GM12865 (cell line): ENCODE measurements at places on chromosomes 13 and 19.
A peak's percentile ranks its signal among the peaks of the same experiment; 100 is the strongest.

DNA sequence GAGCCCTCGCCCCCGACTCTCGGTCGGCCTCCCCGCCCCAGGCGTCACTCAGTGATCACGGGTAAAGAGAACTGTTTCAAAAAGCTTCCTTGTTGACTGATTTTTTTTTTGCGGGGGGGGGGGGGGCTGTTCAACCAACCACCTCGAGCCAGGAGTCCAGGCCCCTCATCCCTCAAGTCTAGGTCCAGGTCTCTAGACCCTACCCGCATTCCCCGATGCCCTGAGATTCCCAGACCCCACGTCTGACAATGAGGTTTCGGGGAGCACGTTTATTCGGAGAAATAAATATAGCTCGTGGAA lies 4.3 kb downstream of the HRC start:
- DNase-seq, result no peak

DNA sequence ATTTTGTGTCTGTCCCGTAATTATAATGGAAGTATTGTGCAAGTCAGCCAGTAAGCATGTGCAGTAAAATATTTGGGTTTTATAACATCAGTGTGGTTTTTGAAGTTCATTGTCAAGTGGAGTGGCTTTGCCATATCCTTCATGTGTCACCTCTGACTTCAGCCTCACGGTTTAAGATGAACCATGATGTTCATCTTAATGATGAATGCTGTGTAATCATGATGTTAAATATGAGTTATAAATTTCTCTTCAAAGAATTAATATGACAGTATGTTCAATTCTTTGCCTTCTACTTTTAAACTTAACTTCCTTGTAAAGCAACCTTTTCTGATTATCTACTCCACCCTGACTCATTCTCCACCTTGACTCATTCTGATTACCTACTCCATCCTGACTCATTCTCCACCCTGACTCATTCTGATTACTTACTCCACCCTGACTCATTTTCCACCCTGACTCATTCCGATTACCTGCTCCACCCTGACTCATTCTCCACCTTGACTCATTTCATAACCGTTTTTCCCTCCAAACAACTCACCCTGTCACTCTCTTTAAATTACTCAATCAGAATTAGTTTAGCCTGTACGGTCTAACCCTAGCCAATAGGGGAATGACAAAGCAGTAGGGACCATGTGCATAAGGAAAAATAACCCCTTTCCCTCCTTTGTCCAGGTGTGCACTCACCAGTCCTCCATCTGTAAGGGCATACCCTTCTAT lies 50.3 kb upstream of the ANKRD10 start:
- peak; percentile 84 for DNase-seq

DNA sequence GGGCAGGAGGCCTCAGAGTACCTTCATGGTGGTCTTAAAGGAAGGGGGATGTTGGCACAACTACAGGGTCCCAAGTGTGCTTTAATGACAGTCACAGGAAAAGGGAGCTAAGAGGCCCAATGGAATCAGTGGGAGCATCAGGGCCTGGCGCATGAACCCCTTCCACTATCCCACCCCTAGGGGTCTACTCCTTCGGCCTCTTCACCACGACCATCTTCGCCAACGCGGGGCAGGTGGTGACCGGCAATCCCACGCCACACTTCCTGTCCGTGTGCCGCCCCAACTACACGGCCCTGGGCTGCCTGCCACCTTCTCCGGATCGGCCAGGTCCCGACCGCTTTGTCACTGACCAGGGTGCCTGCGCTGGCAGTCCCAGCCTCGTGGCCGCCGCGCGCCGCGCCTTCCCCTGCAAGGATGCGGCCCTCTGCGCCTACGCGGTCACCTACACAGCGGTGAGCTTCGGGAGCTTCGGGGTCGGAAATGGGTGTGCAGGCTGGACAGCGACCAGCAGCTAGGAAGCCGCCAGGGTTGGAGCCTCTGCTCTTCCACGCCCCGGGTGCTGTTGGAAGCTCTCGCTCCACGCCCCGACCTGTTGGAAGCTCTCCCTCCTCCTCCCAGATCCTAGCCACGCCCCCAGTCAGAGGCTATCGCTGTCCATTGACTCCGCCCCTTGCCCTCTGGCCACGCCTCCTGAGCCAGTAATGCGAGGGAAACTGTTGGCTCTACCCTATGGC lies 6.0 kb downstream of the PLPPR2 start:
- no peak for DNase-seq

GRCh38 chr19:13887018-13887436 lies 10.1 kb downstream of the NANOS3 start:
- no peak for DNase-seq

DNA sequence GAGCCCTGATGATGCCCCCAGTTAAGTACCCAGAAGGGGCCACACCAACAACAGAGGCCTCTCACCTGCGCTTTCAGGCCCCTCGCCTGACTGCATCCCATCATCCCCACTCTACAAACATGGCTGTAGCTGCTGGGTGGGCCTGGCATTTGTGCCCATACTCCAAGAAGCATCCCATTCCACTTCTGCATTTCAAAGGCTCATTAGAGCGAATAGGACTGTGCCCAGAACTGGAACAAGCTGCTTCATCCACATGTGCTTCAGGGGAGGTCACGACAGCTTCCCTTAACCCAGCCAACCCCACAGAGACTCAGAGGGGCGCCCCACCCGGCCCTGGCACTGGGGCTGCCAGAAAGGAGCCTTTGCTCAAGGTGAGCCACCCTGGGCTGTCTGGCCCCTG lies 156.9 kb downstream of the SIPA1L3 start:
- DNase-seq, result no peak

DNA sequence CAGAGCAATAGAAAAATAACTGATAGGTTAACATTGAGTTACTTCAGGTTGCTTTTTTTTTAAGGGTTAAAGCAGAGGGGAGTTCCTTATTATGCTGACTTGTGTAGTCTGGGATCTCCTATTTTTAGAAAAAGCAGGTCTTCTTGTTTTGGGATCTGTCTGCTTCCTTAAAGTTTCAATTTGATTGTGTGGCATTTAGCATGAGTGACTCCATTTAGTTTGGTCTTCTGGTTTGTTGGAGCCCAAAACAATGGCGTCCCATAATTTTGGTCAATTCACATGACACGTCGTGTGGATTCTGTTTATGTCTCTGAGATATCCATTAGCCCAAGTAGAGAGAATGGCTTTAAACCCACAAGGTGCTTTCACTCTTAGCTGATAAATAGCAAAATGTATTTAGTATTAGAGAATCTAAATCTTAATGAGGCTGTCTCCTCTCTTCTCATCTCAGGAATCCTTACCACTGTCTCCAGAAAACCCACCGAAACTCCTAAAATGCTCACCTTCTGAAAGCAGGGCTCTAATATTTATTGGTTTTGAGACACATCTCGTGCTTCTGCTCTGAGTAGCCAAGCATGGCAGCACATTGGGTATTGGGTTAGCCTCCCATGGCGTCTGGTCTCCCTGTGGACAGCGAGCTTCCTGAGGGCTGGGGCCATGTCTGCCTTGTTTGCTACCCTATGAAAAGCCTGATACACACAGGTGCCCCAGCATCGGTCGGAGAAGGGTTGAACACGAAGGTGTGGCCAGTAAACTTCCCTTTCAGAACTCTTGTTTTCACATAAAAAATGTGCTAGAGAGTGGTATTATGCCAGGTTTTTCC lies 67.2 kb upstream of the GPR183 start:
- DNase-seq, result peak; percentile 75

GRCh38 chr13:97301382-97302095 lies 79.4 kb downstream of the MBNL2 start:
- DNase-seq, result no peak

DNA sequence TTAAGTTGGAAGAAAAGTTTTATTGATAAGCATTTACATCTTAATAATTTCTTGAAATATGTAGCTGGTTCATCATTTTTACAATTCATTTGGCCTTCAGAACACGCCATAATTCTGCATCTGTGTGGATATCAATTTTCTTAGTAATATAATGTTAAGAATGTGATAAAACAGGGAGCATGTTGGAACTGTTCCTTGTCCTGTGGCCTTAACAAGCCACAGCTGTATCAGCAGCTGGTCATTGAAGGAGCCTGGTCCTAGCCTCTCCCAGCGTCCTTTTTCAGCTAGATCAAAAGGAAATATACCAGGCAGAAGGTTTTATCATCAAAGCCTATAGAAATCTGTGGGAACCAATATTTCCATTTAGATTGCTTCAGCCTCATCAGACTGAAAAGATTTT lies 421.8 kb downstream of the SPRY2 start:
- no peak for DNase-seq

DNA sequence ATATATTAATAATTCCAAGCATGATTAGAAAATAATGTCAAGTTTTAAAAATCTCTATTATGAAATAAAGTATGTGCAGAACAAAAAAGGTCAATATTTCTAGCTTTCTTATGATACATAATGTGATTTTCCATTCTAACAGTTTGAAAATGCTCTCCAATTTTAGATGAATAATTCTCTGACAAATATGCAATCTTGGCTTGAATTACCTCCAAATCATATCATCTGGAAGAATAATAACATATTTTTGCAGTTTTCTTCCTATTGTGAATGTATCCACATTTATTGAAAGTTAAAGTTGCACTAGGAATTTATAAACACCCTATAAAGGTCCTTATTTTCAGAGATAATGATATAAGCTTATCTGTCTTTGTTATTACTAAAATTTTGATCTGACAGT lies 548.5 kb upstream of the SLC10A2 start:
- no peak for DNase-seq

GRCh38 chr13:78594456-78594975 lies 8.8 kb downstream of the POU4F1 start:
- DNase-seq, result no peak

GRCh38 chr13:79908381-79908780 lies 427.4 kb downstream of the NDFIP2 start:
- DNase-seq, result no peak

DNA sequence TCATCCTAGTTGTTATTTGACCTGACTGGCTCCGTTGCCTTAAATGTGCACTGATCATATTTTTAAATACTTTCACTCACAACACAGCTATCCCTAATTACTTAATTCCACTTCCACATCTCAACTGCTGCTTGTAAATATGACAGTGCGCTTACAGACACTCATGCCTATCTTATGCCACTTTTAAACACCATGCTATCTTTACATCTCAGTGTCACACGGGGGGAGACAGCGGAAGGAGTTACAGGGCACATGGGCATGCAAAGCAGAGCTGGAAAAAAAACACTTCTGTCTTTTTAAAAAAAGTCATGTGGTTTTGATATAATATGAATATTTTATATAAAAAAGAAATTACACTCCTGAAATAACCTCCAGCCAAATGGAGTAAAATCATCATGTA lies 44.1 kb downstream of the SMAD9 start:
- DNase-seq, result no peak

GRCh38 chr13:38341149-38341692 lies 8.4 kb upstream of the UFM1 start:
- no peak for DNase-seq

DNA sequence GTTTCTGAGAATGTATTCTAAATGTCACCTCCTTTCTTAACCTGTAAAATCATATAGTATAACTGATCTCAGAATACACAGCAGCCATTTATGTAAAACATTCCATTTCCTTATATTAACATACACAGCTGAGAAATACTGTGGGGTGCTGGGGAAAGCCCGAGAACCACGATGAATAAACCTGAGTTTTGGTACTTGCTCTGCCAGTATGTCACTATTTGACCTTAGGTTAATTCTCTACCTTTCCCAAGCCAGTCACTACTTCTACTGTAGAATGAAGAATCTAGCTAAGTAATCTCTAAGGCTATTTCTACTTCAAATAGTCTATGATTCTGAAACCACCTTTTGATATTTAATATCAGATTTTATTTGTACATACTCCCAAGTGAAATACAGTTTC lies 173.7 kb downstream of the TBC1D4 start:
- DNase-seq, result peak; percentile 59

- no peak for DNase-seq
Observed at GRCh38 chr13:43238341-43239083, 215.1 kb downstream of the DNAJC15 start.

GRCh38 chr19:8517551-8518442 lies 3.8 kb upstream of the ZNF414 start:
- peak; percentile 61 for DNase-seq

DNA sequence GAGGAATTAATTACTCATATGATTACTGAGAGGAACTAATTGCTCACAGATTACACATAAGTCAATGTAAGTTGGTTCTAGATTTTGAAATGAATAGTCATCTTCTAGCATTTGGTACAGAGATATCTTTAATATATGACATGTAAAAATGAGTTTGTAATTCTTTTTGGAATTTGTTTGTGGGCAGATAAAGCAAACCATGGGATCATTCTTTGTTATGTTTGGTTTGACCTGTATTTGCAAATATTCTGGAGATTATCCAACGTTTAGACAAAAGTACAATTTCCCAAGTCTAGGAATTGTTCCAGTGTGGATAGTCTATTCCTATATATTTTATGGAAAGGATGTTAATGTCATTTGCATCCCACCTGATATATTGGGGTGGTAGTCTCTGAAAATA lies 309.6 kb upstream of the EDNRB start:
- DNase-seq, result no peak

- no peak for DNase-seq
Observed at GRCh38 chr19:33399745-33400681, 26.5 kb downstream of the CEBPG start.

DNA sequence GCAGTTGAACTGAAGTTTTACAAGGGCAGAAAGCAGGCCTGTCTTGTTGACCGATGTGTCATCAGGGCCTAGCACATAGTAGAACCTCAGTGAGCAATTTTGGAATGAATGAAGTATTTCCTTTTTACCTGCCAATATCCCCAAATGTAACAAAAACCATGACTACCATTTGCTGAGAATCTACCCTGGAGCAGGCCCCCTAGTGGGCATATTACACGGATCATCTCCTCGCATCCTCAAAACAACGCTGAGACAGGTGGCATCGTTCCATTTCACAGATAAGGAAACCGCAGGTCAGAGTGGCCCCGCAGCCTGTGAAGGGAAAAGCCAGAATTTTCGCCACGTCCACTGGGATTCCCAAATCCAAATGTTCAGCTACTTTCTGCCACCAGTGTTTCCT lies 77.9 kb downstream of the CACNA1A start:
- DNase-seq, result peak; percentile 44

- peak; percentile 94 for DNase-seq
Observed at GRCh38 chr19:510606-511100, 3.4 kb downstream of the TPGS1 start.

DNA sequence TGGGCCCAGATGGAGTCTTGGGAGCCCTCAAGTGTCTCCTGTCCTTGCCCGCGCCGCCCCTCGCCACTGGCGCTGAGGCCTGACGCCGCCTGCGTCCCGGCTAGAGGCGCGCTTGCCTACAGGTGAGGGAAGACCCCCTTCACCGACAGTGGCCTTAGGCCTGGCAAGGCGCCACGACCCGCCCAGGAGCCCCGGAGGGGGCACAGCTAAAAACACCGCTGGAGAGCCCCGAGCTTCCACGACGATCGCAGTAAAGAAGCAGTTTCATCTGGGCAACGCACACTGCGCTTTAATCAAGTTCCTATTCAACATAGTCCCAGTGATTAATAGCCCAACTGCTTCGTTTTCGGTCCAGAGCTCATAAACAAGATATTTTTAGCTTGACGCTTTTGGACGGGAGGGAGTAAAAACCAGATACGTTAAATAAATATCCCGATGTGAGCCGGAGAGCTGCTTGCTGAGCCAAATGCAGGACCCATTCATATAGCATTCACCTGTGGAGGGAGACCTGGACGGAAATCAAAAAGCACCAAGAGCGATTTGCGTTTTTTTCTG lies 1.5 kb upstream of the CEBPA start:
- DNase-seq, result no peak

DNA sequence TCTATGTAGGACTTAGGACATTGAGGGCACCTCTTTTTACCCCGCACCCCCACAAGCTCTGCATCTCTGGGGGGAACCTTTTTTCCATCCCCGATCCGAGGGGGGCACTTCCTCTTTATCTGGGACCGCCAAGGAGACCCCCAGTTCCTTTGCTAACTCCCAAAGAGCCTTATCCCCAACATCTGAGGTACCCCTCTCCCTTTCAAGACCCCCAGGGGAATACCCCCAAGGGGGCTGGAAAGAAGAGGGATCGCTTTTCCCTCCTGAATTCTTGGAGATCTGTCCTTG lies 1.1 kb downstream of the TNFSF9 start:
- no peak for DNase-seq
